ENCODE measurements at places on chromosomes 3 and 15.

DNA sequence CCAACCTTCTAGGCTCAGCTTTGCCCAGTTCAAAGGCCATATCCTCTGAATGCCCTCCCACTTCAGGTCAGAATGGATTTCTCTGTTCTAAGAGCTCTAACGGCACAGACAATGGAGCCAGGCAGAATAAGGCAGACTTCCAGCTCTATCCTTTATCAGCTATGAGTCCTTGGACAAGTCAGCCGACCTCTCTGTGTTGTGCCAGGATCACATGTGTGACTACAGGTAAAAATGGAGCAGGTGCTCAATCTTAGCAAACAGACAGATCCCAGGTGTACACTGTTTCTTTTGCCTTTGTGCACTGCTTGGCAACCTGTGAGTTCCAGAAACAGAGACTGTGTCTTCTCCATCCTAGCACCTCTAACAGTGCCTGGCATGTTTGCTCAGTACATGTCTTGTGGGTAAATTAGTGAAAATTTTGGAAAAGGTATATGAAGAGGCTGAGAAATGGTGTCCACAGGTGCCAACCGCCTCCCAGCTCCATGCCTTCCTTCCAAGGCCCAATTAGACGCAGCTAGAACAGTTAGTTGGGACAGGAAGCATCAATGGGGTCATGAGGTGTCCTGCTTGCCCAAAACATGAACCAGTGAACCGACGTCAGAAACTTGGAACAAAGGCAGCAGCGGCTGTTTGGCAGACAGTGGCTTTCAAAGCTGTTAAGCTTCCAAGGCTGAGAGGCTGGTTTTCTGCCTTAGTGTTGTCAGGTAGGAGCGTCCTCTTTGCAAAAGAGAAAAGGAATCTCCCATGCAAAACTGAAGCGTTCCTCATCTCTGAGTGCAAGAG, 28.7 kb downstream of the TLE3 start:
- no peak for DNase-seq

DNA sequence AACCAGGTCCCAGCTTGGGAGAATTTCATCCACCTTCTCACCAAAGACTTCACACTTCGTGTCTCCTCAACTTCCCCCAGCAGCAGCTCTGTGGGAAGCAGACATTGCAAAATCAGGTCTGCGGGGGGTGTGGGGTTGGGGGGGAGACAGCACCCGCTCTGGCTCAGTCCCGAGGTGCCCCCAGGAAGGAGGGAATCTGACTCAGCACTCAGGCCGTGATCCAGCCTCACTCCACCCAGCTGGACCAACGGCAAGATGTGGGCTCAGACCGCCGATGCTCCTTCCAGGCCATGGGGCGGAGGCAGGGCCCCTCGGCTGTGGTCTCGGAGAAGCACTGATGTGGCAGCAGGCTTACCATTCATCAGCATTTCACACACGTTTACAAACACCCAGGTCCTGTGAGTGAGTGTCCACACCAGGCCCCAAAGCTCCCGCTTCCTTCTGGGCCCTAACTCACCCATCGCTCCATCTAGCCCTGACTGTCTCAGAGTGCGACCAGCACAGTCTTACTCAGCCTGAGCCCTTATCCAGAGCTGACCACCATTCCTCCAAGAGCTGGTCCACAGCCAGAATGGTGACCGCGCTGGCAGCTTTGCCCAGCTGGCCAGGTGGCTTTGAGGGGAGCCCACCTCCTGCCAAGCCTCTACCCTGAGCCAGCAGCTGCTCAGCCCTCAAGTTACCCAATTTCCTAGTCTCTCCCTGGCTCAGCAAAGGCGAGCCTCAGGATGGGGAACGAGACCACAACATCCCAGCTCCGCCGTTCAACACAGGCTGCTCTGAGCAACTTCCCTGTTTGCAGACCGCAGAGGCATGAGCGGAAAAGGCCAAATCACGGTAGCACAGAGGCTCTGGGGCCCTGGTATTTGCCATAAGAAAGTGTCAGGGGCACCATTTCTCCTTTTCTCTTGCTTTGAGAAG, 3.3 kb downstream of the STAB1 start:
- DNase-seq = peak; percentile 11

DNA sequence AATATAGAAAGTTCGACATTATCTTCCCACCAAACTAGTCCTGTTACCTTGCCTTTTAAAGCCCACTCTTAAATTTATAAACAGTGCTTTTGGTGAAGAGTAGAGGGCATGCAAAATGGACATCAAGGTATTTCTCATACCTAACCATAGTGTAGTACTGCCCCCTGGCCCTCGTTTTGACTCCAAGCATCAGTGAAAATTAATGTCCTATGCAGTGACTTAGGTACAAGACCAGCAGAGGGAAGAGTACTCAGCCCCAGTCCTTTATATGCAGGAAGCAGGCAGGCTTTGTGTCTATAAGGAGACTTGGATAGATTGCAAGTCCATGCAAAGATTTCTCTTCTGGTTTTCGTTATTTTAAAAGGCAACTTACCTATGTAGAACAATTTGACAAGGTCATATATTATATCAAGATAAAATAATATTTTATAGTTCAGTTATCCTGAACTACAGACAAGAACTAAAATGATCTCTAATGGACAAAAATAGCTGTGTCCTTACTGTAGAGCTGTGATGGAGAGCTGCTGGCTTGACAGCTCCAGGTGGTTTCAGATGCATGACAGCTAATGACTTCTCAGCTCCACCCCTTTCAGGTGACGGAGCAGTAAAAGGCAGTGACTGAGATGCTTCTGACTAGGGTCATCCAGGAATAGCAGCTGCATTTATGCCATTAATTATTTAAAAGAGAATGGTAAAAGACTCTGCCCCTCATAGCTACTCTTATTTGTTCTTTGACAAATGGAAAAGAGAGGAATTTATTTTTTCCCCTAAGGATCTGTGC, 646.1 kb downstream of the SQOR start:
- no peak for DNase-seq

DNA sequence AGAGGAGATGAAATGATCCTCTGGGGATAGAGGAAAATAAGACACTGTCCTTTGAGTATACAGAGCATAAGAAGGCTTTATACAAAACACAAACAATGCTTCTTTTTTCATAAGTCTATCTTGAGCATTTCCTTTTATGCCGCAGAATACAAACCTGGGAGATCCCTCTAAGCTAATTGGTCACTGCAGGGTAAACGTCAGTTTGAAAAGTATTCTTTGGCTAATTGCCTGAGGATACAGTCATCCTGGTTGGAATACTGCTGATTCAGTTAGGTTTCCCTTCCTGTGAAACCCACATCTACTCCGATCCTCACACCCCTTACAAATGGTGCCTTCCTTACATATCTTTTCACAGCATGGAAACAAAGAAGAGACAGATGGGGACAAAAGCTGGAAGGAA, 10.6 kb downstream of the WNT5A start:
- DNase-seq = no peak

- DNase-seq = no peak
Measured at GRCh38 chr15:38614621-38615020, 50.0 kb upstream of the RASGRP1 start.

- no peak for DNase-seq
Measured at GRCh38 chr3:150877303-150877702, 27.9 kb downstream of the MINDY4B start.

GRCh38 chr3:51940648-51941462, 849 bp downstream of the RRP9 start:
- no peak for DNase-seq

GRCh38 chr15:40543082-40543481, 21.8 kb downstream of the CCDC32 start:
- DNase-seq = no peak

DNA sequence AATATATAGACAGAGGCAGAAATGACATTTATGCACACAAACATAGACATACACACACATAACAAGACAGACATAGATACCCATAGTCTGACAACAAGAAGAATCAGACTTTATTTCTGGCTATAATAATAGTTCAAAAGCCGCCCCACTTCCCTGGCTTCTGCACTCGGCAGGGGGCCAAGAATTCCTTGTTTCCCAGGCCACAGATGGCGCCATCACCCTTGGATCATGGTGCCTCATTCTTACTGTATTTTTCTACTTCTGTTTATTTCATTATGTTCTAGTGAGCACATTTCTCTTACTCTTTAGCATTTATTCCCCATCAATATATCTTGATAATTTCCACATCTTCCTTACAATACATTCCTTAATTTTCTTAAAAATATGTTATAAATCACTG, 387.5 kb downstream of the NLGN1 start:
- DNase-seq = no peak

DNA sequence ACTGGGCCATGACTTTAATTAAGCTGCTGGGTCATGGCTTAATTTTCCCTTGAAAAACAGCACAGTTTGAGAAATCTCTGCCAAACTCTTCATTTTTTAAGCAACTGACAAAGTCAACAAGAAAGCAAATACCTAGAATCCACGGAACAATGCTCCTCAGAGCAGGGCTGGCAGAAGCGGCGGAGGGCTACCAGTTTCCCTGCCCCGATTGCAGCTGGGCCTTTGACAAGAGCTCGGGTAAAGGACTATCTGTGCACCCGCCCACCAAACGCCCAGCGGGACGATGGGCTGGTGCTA, 1.2 kb downstream of the GOLIM4 start:
- no peak for DNase-seq

- no peak for DNase-seq
Measured at GRCh38 chr3:4478261-4478660, 11.2 kb upstream of the SUMF1 start.

DNA sequence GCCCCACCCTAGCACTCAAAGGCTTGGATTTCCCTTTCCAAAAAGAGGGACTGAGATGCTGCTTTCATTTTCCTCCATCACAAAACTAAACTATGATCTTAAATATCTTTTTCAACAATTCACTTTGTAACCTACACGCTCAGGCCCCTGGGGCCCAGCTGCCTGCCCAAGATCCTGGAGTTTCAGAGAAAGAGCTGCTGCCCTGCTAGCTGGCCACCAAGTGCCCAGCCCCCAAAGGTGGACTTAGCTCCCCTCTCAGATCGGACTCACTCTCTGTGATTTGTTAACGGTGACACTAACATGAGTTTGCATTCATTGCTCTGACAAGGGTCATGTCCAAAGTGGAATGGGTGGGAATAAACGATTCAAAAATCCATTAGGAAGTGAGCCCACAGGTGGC, 119.6 kb upstream of the SMAD3 start:
- DNase-seq = no peak

GRCh38 chr3:464255-464654, 267.7 kb downstream of the CHL1 start:
- no peak for DNase-seq

GRCh38 chr3:16929311-16929710, 44.6 kb downstream of the PLCL2 start:
- DNase-seq = no peak

Data from CD4-positive, alpha-beta T cell treated with Interleukin-2 at 100 ng/mL for 4 hours (primary cell).